ENCODE measurements at places on chromosomes 2 and 18. TPM values are rescaled to one million over a fixed set of nuclear protein-coding genes. Genes with fewer than 3 reads are reported as not detected.

DNA sequence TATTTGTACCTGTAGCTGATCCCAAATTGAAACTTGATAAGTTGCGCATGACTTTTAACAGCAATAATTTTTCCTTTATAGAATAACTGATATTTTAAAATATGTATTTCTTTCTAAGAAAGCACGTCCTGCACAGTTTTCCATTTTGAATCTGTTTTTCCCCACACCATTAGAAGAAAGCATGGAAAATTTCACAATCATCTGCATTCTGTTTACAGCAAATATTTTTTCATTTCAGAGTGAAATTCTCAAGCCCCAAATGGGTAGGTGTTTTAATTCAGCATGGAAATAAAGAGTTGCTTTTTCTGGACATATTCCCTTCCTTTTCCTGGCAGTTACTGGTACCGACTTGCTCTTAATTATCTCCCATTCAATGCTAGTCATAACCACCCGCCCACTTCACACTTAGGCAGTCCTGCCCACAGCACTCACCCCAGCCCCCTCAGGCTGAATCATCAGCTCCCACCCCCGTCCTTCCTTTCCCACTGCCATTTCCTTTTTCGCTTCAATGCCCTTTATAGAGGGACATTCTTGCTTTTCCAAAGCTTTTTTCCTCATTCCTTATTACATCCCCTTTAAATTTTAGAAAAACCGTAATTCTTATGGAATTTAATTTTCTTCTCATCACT lies 89.2 kb upstream of the GLS start:
- H3K4me1 ChIP-seq = peaks cover 7% of the 10 kb centered on the region
- no peaks in the 10 kb centered on the region for H3K27me3 ChIP-seq
- DNase-seq = no peak
- no peaks in the 10 kb centered on the region for H3K36me3 ChIP-seq

- no peaks in the 10 kb centered on the region for H3K36me3 ChIP-seq
- DNase-seq = no peak
- no peak overlapping the region for H3K27ac ChIP-seq
- H3K4me3 ChIP-seq = no peak overlapping the region
These were observed 486.6 kb upstream of the HS6ST1 start for GRCh38 chr2:128805237-128805636.

DNA sequence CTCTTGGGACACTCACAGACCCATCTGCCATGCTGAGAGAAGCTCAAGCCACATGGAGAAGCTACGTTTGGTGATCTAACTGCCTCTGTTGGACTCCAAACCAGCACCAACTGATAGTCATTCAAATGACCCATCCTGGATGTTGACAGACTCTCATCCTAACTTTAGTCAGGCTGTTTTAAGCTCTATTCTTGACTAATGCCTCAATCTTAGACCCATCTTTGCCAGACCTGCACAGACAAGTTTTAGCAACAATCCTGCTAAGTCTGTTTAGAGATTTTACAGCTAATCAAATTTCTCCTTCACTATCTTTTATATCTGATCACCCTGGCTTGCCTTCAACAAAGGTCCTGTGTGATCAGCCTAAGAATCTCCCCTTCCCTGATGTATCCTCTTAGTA lies 245.1 kb downstream of the SCG2 start:
- no peak overlapping the region for H3K27ac ChIP-seq
- no peak overlapping the region for H3K4me3 ChIP-seq
- no peaks in the 10 kb centered on the region for H3K36me3 ChIP-seq
- H3K4me1 ChIP-seq = no peaks in the 10 kb centered on the region

DNA sequence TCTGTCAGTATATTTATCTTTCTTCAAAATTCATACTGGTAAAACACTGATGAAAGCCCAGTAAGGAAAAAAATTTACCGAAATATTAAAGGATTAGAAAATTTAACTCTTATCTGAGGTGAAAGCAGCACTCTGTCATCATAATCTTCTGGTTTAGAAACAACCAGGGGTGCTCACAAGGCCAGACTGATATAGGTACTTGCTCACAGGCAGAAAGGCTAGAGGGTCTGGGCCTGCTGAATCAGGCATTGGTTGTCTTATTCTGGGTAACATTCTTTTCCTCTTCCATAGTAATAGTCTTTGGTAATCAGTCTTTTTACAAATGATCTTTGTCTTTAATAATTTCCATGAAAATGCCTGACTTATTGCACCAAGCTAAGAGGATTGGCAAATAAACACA lies 221.4 kb upstream of the TFPI start:
- no peaks in the 10 kb centered on the region for H3K36me3 ChIP-seq
- no peak for DNase-seq
- no peaks in the 10 kb centered on the region for H3K4me1 ChIP-seq
- no peaks in the 10 kb centered on the region for H3K27me3 ChIP-seq

The CYRIA gene
- total RNA-seq = 0.83 TPM
